Bronchial smooth muscle cell (primary cell): ENCODE measurements at places on chromosomes 13 and 19. TPM values are rescaled to one million over a fixed set of nuclear protein-coding genes. Genes with fewer than 3 reads are reported as not detected.

Gene FOXA3
- total RNA-seq, result not detected in 2 replicates

Gene FXYD7
- 0.17 TPM in 1 of 2 replicates, not detected in the other for total RNA-seq

Gene ZNF69
- 2.9 and 4.1 TPM in 2 replicates for total RNA-seq

Gene RNF17
- total RNA-seq, result not detected in 2 replicates

Gene NXNL1
- not detected in 2 replicates for total RNA-seq

Gene CDX2
- not detected in 2 replicates for total RNA-seq

Gene WDR88
- 0.17 TPM in 1 of 2 replicates, not detected in the other for total RNA-seq

Gene ZNF229
- 18.0 and 32.2 TPM in 2 replicates for total RNA-seq

Gene SLITRK5
- total RNA-seq, result under 0.01 TPM in 1 of 2 replicates, not detected in the other

Gene CRX
- not detected in 2 replicates for total RNA-seq

Gene C19orf67
- not detected in 2 replicates for total RNA-seq

Gene ZNF726
- total RNA-seq, result 0.16 and 0.43 TPM in 2 replicates

Gene TMC4
- 0.43 and 1.1 TPM in 2 replicates for total RNA-seq

Gene MCF2L
- 0.63 and 1.1 TPM in 2 replicates for total RNA-seq

Gene KCNRG
- total RNA-seq, result 5.2 and 7.4 TPM in 2 replicates

Gene SERP2
- 10.6 and 11.0 TPM in 2 replicates for total RNA-seq

Gene ANKRD24
- total RNA-seq, result 2.4 and 4.4 TPM in 2 replicates

Gene ATP4B
- not detected in 2 replicates for total RNA-seq

Gene KLK14
- total RNA-seq, result not detected in 2 replicates

Gene AMH
- 0.16 and 0.17 TPM in 2 replicates for total RNA-seq

Gene CACNA1A
- 25.3 and 29.3 TPM in 2 replicates for total RNA-seq

Gene ACP7
- total RNA-seq, result 0.16 and 0.17 TPM in 2 replicates

Gene ZNF765
- total RNA-seq, result 8.5 and 12.7 TPM in 2 replicates

Gene ACOD1
- under 0.01 TPM in 1 of 2 replicates, not detected in the other for total RNA-seq

Gene SIGLECL1
- not detected in 2 replicates for total RNA-seq

Gene RASGRP4
- 0.34 TPM in 1 of 2 replicates, not detected in the other for total RNA-seq

Gene VRK3
- total RNA-seq, result 17.7 and 19.4 TPM in 2 replicates

Gene DCT
- total RNA-seq, result under 0.01 and 0.09 TPM in 2 replicates

Gene KIR2DL1
- total RNA-seq, result not detected in 2 replicates

Gene ZNF567
- 3.9 and 6.7 TPM in 2 replicates for total RNA-seq

Gene GARIN5A
- 0.26 and 0.47 TPM in 2 replicates for total RNA-seq

Gene THAP8
- 0.94 and 1.7 TPM in 2 replicates for total RNA-seq

Gene SULT2B1
- total RNA-seq, result 0.16 and 0.17 TPM in 2 replicates

Gene SMIM17
- total RNA-seq, result 0.32 TPM in 1 of 2 replicates, not detected in the other

Gene FAM83E
- total RNA-seq, result 0.34 and 0.63 TPM in 2 replicates

Gene KLK10
- total RNA-seq, result not detected in 2 replicates

Gene CYP4F8
- under 0.01 TPM in 1 of 2 replicates, not detected in the other for total RNA-seq

Gene GRAMD1A
- total RNA-seq, result 19.9 and 20.3 TPM in 2 replicates

Gene EPSTI1
- total RNA-seq, result 2.0 and 2.4 TPM in 2 replicates

Gene ZNF880
- 22.9 and 40.5 TPM in 2 replicates for total RNA-seq

Gene TMEM150B
- total RNA-seq, result not detected in 2 replicates

Gene PSG1
- total RNA-seq, result under 0.01 and 0.17 TPM in 2 replicates

Gene MAP2K2
- 192 and 263 TPM in 2 replicates for total RNA-seq

Gene NAPSA
- total RNA-seq, result 0.09 and 0.16 TPM in 2 replicates

Gene USHBP1
- total RNA-seq, result not detected in 2 replicates

Gene KATNAL1
- total RNA-seq, result 19.1 and 28.6 TPM in 2 replicates

Gene PRSS57
- total RNA-seq, result not detected in 2 replicates

Gene TMEM255B
- 0.63 and 1.6 TPM in 2 replicates for total RNA-seq
